ENCODE measurements at places on chromosomes 4 and X.

- DNase-seq, result no peak
Measured at GRCh38 chr4:176660561-176660960, 132.2 kb downstream of the VEGFC start.

DNA sequence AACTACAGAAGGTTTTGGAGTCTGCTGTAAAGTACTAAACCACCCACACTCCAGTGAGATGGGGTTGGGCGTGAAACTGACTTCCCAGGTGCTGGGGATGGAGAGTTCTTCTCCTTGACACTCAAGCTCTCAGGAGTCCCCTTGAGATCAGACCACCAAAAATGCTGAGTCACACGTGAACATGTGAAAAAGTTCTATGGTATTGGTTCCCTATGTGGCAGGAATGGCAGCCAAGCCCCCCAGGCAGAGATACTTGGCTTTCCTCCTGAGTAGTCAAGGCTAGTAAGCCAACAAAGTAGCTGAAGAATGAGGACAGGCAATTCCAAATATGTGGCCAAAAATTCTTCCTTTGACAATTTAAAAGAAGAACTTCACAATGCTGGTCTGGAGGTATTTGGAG, 222.0 kb upstream of the ADAMTS3 start:
- no peak for DNase-seq

DNA sequence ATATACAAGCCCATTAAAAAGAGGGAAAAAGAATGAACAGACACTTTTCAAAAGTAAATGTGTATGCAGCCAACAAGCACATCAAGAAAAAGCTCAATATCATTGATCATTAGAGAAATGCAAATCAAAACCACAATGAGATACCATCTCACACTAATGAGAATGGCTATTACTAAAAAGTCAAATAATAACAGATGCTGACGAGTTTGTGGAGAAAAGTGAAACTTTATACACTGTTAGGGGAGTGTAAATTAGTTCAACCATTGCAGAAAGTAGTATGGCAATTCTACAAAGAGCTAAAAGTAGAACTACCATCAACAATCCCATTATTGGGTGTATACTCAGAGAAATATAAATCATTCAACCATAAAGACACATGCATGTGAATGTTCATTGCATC, 203.0 kb downstream of the ARAP2 start:
- DNase-seq, result no peak

DNA sequence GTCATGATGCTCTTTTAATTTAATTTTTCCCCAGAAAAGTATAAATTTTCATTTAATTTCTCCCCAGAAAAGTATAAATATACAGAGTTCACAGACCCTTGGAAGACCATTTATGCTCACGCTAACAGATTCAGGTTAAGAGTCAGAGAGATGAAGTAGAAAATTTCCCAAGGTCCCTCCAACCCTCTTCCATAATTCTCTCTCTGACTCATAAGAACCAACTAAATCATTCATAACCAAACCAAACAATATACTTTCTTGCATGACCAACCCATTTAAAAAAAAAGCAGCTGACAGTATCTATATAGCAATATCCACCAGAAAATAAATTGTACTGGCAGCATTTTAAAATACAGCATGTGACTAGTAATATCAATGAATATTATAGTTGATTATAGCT, 3.9 kb downstream of the KLHL8 start:
- no peak for DNase-seq

DNA sequence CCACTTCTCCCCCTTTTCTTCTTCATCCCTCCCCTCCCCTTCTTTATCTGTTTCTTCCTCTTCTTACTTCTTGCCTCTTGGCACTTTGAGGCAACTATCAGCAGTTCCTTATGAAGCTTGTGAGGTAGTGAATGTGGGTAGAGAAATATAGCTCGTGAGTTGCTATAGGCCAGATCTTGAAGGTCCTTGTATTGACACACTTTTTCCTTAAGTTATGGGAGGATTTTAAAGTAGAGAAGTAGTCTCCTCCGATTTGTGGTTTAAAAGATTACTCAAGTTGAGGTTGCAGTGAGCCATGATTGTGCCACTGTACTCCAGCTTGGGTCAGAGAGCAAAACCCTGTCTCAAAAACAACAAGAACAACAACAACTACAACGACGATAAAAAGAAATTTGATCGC, 3.4 kb upstream of the RRAGB start:
- DNase-seq, result no peak

DNA sequence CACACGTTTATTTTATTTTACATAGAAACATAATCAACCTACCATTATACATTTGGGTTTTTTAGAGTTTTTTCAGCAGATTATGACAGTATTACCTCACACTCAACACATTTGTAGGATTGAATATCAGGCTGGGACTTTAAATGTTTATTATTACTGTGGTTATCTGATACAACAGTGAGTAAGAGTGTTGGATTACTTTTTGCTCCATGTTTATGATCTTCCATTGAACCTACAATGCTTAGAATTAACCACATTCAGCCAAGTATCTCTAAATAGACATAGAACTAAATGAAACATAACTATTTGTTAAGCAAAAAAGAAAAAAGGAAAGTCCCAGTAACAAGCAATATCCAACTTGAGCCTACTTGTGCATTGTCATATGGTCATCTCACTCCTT, 607.4 kb upstream of the PITX2 start:
- DNase-seq, result no peak

DNA sequence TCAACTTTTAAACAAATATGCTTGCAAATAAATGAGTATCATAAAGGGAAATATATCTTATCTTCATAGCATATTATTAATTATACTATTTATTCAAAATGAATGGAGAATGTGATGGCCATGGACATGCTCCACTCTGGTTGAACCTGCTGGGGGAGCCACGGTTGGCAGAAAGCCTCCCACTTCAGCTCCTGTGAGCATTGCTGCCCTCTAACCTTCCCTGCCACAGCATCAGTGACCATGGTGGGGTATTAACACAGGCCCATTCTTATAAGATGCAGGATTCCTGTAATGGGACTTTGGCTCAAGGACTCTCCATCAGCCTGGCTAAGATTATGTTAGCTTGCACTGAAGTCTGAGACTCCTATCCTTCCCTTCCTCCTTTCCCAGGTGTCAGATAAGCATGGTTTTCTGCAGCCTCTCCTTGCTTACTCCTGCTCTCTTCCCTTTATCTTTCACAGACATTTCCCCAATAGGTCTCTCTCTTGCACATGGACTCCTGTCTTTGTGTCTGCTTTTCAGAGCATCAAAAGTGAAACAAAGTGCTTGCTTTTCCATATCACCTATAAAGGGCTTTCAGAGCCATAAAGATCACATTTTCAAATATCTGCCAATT, 4.9 kb upstream of the ABRAXAS1 start:
- no peak for DNase-seq

GRCh38 chrX:70129816-70130215, 3.4 kb upstream of the IGBP1 start:
- no peak for DNase-seq

Data from RPMI8226 (cell line).